Muscle of leg (tissue), 16 donors: ENCODE measurements at places on chromosomes 5 and 9. TPM values are rescaled to one million over a fixed set of nuclear protein-coding genes. Genes with fewer than 3 reads are reported as not detected.

Gene RELL2
- 0.18 TPM for total RNA-seq

Gene RARS1
- 92.5 TPM for total RNA-seq

Gene PCDHB11
- total RNA-seq = 4.3 TPM

Gene ALAD
- total RNA-seq = 11.3 TPM

Gene C9orf153
- 0.49 TPM for total RNA-seq

Gene ITGA2
- total RNA-seq = 27.7 TPM
